Activated CD4-positive, alpha-beta T cell treated with anti-CD3 and anti-CD28 coated beads, Interleukin-2, amount 10 ng/mL, durations not matched to agents 24 days and 14 days (primary cell): ENCODE measurements at places on chromosomes 12 and 14.

DNA sequence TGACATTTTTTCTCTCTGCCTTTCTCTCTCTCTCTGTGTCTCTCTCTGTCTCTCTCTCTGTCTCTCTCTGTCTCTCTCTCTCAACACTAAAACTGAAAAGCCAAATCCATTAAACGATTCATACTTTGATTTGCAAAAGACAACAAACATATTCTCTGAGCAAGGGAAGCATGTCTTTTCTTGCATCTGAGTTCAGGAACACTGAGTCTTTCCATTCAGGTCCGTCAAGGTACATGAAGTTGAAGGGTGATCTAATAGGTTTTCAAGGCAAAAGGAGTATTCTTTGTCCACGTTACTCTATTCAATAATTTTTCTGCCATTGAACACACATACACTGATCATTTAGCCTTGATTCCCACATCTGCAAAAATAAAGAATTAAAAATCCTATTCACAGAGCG lies 900.9 kb downstream of the BCL11B start:
- DNase-seq: no peak

GRCh38 chr14:32087173-32087861 lies 10.2 kb downstream of the ARHGAP5 start:
- no peak for DNase-seq

DNA sequence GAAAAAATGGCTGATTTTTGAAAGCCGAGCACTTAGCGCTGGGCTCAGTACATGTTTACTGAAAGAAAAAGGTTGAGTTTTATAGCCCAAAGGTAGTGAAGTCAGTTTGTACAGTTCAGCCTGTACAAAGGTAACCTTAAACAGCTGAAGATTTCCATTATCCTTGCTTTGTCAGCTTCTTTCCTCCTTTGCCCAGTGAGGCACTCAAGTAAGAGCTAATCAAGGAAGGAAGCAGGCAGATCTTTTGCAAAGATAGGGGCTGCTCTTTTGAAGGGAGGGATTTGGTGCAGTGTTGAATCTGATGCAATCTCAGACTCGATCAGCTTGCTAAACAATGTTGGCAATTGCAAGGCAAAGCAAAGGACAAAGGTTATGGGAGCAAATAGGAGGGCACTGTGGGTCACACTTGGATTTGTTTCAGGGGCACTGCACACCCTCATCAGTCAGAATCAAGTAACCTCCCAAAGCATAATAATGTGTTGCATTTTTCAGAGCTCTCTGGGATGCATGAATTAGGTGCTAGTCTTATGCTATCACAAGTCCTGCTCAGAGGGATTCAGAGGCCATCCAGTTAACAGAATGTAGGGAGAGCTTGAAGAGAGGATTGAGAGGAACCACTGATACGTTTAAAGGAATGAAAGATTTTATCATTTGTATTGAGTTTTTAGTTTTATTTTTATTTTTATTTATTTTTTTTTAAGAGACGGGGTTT lies 44.4 kb downstream of the ANO6 start:
- no peak for DNase-seq

GRCh38 chr14:67710209-67710608 lies 8.5 kb downstream of the RDH12 start:
- DNase-seq: no peak

DNA sequence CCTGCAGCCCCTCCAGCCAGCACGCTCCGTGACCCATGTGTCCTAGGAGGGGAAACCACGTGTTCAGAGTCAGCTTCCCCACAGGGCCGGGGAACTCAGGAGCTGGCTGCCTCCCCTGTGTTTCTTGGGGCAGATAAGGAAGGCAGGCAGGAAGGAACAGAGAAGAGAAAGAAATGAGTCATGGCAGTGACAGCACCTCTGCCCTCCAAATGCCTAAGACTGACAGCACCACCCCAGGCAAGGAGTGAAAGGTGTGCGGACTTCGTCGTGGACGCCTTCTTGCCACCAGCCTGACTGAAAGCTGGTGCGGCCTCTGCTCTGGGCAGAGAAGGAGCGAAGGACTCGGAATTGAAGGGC lies 167.0 kb upstream of the FKBP4 start:
- peak; percentile 55 for DNase-seq

- no peak for DNase-seq
Observed at GRCh38 chr12:40718878-40719372, 26.7 kb downstream of the CNTN1 start.

- DNase-seq: no peak
Observed at GRCh38 chr12:63389211-63389610, 238.2 kb upstream of the AVPR1A start.

DNA sequence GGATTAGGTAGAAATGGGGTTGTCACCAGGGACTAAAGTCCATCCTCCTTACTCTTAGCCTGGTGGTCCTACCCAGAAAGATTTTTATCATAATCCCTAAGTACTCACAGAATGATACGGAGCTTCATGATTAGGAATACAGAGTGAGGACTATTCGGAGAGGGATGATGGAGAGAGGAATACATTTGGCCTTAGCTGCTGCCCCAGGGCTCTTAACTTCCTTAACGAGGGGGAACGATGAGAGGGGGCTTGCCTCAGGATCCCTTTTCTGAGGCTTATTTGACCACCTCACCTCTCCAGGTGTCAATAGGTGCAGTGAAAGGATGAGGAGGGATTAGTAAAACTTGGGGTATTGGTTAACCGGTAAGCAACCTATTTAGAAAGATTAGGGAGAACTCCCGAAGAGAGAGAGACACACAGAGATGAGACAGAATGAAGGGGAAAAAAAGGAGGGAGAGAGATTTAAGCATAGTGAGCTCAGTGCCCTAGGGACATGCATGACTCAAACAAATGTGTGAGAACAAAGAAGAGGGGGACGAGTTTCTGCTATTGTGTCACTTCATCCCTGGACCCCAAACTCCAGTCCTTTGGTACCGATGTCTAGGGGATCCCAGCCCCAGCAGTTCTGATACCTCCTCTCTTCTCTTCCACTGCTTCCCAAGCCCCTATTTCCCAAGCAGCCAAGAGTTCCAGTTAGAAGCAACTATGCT lies 1.1 kb downstream of the NFE2 start:
- DNase-seq: no peak

- no peak for DNase-seq
Observed at GRCh38 chr12:75130811-75131210, 78.8 kb downstream of the KCNC2 start.

- no peak for DNase-seq
Observed at GRCh38 chr12:32734952-32735351, 20.7 kb downstream of the YARS2 start.

GRCh38 chr12:117046861-117047530 lies 52.2 kb downstream of the TESC start:
- no peak for DNase-seq

DNA sequence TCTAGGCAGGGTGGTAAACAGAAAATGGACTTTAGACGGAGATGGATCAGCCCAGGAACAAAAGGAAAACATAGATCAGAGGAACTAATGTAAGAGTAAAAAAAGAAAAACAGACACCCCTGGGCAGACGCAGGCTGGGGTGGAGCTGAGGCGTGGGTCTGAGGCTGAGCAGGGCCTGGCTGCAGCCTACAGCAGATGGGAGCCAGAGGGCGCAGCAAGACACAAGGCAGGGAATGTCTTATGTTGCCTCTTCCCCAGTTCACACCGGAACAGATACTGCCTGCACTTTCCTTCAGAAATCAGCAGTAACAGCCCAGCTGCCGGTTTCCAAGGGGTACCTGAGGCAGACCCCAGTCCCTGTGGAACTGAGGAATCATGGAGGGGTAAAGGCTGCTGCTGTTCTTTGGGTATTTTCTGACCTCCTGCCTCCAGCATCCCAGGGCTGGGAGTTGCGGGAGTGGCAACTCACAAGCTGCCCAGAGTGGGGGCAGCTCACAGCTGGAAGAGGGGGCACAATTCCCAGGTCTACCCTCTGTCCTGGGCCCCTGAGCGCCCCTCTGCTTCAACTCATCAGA lies 9.8 kb downstream of the ZNF605 start:
- no peak for DNase-seq

DNA sequence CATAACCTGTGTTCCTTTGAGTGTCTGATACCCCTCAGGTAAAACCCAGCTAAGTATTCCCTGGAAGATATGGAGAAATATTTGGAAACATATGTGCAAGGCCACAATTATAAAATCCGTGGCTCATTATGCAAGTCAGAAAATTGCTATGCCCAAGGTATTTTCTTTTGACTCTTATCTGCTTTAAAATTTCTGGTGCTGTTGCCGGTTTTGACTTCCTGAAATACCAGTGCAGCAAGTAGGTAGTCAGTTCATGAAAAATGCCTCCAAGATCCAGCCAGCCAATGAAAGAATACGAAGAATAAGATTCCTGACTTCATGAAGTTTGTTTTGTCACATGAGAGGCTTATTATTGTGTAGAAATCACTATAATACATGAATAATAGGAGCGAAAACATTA lies 20.2 kb upstream of the FUT8 start:
- DNase-seq: no peak

- DNase-seq: peak; percentile 91
Observed at GRCh38 chr12:52082988-52083637, 3.6 kb downstream of the SMIM41 start.

DNA sequence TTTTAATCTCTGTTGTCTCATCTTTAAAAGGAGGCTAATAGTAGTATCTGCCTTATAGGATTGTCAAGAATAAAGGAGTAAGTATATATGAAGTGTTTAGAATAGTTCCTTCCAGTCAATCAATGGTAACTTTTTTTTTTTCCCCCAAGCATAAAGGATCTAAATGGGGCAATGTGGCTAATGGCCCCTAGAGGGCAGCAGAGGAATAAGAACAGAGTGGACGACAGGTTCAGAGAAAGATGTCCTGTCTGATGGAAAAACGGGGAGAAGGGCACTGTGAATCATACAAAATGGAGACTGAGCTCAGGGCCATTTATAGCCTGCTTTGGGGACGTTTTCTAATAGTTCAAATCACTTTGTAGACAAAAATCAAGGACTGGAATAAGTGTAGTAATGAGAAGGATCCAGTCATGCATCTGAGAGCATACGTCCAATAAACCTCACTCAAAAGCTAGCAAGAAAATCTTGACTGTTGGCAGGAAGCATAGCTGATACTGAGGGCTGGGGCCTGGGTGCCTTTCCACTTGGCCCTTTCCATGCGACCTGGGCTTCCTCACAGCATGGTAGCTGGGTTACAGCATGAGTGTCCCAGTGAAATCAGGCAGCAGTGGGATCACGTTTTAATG lies 51.3 kb downstream of the IFNG-AS1 start:
- peak; percentile 89 for DNase-seq
